ENCODE measurements at places on chromosomes 7 and 10.
A peak's percentile ranks its signal among the peaks of the same experiment; 100 is the strongest.

GRCh38 chr10:50919010-50919409 is 33.6 kb upstream of the A1CF start:
- no peak for DNase-seq

DNA sequence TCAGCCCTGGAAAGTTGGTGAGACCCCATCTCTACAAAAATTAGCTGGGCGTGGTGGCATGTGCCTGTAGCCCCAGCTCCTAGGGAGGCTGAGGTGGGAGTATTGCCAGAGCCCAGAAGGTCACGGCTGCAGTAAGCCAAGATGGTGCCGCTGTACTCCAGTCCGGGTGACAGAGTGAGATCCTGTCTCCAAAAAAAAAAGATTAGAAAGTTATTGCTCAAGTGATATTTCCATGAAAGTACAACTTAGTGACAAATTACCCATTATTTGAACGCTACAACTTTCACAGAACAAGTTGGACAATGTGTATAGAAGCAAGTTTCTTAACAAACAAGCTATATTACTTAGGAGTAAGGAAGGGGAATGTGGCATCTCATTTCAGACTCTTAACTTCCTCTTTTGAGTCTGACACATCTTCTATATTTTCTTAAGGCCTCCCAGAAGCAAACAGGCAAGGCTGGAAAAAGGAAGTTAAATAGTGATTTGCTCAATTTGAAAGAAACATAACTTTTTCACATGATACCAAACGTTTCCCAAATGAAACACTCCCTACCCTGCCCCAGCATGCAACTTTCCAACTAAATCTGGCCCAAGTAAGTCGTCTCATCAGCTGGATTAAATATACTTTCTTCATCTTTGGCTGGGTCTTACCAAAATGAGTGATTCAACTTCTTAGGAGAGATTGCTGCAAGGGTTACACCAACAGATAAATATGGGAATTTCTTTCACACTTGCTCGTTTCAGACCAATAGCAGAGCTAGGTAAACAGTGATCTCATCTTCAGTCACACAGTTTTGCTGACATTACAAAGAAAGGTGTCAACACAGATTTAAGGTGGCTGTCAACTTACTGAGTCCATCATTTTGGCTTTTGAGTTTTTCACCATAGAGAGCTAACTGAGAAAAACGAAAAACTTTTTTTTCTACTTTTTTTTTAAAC is 66.3 kb upstream of the KLF6 start:
- peak; percentile 43 for DNase-seq

DNA sequence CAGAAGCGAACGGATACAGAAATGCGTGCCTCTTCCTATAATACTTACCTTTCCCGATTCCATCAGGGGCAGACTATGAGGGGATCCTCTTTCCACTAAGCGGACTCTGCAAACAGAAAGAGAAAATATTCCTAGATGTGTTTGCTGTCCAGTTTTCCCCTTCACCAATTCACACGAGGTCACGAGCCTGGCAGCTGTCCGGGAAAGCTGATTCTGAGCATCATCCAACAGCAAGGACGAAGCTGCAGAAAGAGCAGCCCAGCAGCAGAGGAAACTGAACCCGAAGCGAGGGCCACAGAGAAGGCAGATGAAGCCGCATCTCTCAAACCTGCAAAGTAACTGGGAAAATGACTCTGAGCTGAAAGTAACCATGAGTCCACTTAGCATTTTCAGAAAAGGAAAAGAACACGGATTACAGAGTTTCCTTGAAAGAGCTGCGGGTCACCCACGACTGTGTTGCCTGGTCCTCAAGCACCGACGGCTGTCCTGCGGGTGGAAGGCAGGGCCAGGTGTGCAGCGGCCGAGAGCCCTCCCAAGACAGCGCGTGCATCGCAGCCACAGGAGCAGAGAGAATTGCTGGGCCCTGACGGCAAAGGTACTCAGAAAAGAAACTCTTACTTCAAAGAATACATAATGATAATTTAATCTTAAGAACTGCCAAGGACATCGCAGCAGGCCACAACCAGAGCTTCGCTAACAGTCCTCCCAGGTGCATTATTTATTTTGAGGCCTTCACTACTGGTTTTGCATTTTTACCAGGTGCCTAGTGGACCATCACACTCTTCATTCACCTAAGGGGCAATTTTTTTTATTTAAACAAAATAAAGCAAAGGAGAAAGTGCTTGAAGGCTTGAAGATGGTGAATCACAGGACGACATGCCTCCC is 153.3 kb downstream of the ZMYND11 start:
- no peak for DNase-seq

DNA sequence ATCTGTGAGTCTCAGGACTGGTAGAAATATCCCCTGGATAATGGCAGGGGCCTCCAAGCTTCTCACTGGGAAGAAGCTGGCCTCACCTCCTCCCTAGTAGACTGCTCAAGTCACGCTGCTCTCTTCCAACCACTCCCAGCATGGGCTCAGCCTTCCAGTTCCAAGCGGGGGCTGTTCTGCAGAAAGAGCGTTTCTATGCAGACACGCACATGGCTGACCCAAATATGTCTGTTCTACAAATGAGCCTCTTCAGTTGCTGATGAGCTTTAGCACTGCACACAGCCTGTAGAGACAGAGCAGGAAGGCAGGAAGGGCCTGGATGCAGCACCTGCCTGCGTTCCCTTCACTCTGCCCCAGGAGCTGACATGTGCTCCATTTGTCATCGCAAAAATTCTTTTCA is 523.9 kb upstream of the MGMT start:
- DNase-seq = no peak

GRCh38 chr7:155861480-155861868 is 49.2 kb upstream of the SHH start:
- no peak for DNase-seq

GRCh38 chr10:119357412-119358151 is 150.2 kb downstream of the GRK5 start:
- DNase-seq = no peak

- DNase-seq = no peak
These were observed 734 bp upstream of the VGF start for GRCh38 chr7:101165958-101166647.

GRCh38 chr10:133161486-133162109 is 1.6 kb downstream of the KNDC1 start:
- no peak for DNase-seq

DNA sequence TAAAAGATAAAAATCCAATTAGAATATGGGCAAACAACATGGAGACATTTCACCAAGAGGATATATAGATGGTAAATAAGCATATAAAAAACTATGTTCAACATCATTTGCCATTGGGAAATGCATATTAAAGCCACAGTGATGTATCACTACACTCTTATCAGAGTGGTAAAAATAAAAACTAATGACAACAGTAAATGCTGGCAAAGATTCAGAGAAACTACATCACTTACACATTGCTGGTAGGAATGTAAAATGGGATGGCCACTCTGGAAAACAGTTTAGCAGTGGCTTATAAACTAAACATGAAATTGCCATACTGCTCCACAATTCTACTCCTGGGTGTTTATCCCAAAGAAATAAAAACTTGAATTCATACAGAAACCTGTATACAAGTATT is 59.2 kb downstream of the CROT start:
- no peak for DNase-seq

- peak; percentile 37 for DNase-seq
These were observed 141.4 kb upstream of the PRKCQ start for GRCh38 chr10:6721480-6721879.

- no peak for DNase-seq
These were observed 8.9 kb upstream of the EXOC6 start for GRCh38 chr10:92839191-92840085.

DNA sequence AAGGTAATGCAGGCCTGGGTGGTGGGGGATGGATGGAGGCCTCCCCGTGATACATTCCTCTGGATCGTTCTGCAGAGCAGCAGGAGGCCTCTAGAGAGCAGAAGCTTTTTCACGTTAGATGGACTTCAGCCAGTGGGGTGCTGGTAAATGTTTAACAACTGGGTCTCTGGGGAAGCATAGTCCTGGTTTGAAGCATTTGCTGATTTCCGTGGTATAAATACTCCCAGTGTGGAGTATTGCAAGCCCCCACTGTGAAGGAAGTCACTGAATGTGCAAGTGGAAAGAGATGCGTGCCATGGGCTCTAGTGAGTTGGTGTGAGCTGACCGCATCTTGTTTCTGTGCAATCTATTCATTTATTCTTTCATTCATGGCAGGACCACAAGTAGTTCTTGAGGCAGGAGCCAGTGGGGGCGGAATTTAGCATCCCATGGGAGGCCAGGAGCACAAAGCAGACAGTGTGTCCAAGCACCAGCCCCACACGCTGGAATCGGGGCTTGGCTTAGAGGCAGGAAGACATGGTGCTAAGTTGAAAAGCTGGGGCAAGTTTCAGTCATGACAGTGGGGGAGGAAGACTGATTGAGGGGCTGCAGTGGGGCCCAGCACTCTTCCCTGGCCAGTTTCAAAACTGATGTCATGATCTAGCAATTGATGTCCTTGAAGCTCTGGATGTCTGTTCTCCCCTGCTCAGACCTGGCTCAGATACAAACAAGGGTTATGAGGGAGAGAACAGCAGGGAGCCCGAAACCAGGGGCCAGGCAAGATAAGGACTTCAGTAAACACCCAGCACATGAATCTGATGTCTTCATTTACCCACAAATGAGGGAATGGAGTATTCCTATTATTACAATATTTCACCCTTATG is 280.9 kb upstream of the LYZL1 start:
- DNase-seq = no peak

- DNase-seq = no peak
These were observed 4.2 kb upstream of the NKX1-2 start for GRCh38 chr10:124453960-124454610.

DNA sequence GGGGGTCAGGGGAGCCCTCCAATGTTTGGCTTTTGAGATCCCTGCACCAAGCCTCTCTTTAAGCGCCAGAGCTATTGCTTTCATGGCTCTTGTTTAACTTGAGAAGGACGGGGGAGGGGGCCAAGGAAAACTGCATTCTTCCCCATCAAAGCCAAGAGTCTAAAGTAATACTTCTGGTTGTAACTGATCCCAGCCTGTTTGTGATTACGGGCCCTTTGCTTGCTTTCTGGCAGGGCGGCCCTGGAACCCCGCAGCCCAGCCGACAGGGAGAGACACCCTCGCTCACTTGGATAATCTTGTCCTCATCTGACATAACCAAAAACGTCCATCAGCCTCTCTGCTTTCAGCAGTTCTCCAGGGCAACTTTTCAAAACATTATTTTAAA is 154.7 kb downstream of the NEURL1 start:
- DNase-seq = no peak
